ENCODE measurements at places on chromosomes 7 and 10. TPM values are rescaled to one million over a fixed set of nuclear protein-coding genes. Genes with fewer than 3 reads are reported as not detected.

- no peak for DNase-seq
Measured at GRCh38 chr7:103348452-103348851, 1.0 kb downstream of the PSMC2 start.

- no peak for DNase-seq
Measured at GRCh38 chr7:108120196-108120595, 10.0 kb downstream of the LAMB4 start.

Gene NEURL1
- polyA plus RNA-seq = 2.4 TPM

DNA sequence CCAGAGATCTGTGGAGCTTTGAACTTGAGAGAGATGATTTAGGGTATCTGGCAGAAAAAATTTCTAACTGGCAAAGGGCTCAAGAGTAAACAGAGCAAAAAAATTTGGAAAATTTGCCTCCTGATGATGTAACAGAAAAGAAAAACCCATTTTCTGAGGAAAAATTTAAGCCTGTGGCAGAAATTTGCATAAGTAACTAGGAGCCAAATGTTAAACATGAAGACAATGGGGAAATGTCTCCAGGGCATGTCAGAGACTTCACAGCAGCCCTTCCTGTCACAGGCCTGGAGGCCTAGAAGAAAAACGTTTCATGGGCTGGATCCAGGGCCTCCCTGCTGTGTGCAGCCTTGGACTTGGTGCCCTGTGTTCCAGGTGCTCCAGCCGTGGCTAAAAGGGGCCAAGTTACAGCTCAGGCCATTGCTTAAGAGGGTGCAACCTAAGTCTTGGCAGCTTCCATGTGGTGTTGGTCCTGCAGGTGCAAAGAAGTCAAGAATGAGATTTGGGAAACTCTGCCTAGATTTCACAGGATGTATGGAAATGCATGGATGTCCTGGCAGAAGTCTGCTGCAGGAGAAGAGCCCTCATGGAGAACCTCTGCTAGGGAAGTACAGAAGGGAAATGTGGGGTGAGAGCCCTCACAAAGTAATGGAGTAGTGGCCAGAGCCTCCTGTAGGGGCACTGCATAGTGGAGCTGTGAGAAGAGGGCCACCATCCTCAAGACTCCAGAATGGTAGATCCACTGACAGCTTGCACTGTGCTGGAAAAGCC lies 8.1 kb downstream of the SEMA3D start:
- no peak for DNase-seq

- DNase-seq = no peak
Measured at GRCh38 chr7:27200761-27201579, 1.1 kb upstream of the HOXA13 start.

- no peak for DNase-seq
Measured at GRCh38 chr10:17782921-17783665, 26.1 kb upstream of the MRC1 start.

- DNase-seq = no peak
Measured at GRCh38 chr7:130695840-130696239, 9.5 kb upstream of the TSGA13 start.

DNA sequence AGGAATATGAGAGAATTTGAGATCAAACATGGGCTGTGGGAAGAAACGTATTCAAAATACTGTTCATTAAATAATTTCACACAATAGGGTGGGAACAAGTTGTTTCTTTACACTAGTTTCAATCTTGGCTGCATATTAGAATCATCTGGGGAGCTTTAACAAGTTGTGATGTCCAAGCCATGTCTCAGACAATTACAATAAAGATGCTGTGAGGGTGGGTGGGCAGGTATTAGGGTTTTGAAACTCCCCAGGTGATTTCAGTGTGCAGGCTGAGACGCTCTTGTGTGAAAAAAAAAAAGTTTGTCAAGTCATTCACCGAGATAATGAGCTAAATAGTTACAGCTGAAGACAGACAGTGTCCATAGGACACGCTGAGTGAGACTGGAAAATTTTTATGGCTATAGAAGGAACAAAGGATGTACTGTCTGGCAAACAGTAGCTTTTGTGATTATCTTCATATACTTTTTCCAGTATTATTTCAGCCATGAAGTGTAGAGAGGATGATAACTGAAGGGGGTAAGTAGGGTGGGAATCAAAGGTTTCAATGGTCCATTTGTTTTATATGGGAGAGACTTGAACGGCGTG lies 12.6 kb upstream of the LAMB4 start:
- DNase-seq = no peak
